ENCODE measurements at places on chromosomes 5 and 9.

DNA sequence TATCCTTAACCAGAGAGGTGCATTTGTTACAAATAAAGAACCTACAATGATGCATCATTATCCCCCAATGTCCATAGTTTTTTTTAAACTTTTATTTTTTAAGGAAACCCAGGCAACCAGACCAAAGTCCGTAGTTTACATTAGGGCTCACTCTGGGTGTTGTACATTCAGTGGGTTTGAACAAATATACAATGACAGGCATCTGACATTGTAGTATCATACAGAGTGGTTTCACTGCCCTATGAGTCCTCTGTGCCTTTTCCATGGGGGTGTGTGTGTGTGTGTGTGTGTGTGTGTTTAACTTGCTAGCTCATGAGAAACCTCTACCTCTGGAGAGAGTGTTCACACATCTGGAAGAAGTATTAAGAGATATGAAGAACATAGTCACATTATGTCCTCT lies 141.5 kb downstream of the KDM4C start:
- DNase-seq = no peak

DNA sequence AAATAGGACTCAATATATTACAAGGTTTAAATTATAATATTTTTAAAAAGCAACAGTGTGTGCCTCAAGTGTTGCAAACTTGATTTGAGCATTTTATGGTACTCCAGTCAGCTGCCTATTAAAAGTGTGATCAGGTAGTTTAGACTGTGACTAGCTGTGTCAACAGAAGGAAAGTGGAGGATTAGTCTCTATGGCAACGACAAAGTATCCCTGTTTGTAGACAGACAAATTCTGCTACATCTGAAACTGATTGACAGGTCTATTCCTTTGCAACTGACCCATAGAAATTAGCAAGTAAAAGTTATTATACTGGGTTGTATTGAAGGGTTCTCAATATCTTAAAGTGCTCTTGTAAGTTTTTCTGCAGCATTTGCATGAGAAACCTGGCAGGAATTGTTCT lies 249.8 kb upstream of the ARRDC3 start:
- DNase-seq = no peak

GRCh38 chr9:8863069-8863468 lies 1063.5 kb upstream of the DMAC1 start:
- DNase-seq = no peak

GRCh38 chr5:168409591-168410458 lies 76.4 kb upstream of the RARS1 start:
- peak; percentile 69 for DNase-seq

- no peak for DNase-seq
Measured at GRCh38 chr9:137476856-137477255, 17.7 kb upstream of the NSMF start.

DNA sequence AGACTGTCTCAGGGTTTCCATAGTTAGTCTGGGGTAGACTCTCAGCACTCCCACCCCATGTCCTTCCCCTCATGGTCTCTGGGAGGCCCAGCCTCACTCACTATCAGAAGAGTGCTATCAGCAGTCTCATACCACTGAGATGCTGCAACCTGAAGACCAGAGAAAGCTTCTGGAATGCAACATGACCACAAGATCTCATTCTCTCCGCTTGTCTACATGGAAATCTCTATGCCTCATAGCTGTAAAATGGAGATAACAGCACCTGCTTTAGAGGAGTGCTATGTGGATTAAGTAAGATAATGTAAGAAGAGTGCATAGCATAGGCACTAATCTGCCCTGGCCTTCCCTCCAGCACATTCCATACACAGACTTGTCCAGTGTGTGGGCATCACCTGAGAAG lies 47.0 kb upstream of the ZNF169 start:
- DNase-seq = no peak

DNA sequence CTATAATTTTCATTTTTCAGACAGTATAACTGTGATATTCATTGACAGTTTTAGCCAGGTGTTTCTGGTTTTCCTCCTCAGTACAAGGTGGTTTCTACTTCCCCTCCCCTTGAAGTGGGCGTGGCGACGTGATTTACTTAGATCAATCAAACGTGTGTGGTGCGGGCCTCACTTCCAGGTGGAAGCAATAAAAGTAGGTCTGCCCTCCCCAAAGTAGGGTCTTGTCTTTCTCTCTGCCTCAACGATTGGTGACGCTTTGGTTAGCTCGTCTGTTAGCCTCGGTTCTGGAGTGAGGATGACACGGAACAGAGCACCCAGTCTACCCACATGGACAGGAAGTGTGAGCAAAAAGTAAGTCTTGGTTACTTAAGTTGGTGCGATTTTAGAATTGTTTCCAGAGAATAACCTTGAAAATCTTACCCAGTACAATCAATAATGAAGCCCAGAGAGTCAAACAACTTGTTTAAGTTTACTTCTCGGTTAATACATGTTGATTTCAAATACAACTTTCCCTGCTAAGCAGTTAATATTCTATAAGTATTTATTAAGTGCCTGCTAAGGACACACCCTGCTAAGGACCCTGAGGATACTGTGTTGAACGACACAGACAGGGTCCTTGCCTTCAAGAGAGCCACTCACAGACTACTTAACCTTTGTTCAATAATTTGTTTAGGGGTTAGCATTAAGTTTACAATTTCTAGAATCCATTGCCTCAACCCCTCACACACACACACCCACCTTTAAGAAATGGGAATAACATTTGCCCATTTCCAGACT lies 48.4 kb downstream of the COX7C start:
- DNase-seq = peak; percentile 54

DNA sequence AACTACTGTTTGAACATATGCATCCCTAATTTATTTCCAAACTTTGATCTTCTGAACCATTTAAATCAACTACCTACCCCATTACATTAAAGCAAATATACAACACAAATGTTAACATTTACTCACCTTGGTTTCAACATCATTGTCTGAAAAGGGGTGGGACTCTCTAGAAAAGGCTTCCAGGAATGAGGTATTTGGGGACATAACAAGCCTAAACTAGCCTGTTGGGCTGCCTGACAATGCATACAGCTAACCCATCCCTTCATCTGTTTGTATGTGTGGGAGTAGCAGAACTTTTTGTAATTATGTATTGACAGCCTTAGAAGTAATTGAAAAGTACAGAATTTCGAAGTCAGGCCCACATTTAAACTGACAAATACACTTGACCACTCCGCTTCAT lies 2225.9 kb upstream of the C9orf72 start:
- DNase-seq = no peak

GRCh38 chr9:8025551-8025950 lies 226.0 kb upstream of the DMAC1 start:
- DNase-seq = no peak

GRCh38 chr9:134175808-134176598 lies 11.6 kb upstream of the RNU6ATAC start:
- DNase-seq = no peak

- no peak for DNase-seq
Measured at GRCh38 chr5:107389130-107389774, 281.5 kb downstream of the EFNA5 start.
